Tibial nerve (tissue), 4 donors: ENCODE measurements at places on chromosomes 13 and 19. TPM values are rescaled to one million over a fixed set of nuclear protein-coding genes. Genes with fewer than 3 reads are reported as not detected.

RAB20 gene
- total RNA-seq, result 28.5 TPM

ZGLP1 gene
- total RNA-seq, result 4.5 TPM

GPR183 gene
- total RNA-seq, result 20.4 TPM

ZNF606 gene
- 35.3 TPM for total RNA-seq

KLK3 gene
- total RNA-seq, result not detected

ZNF524 gene
- total RNA-seq, result 24.1 TPM

SLC6A16 gene
- 4.6 TPM for total RNA-seq

CYP4F2 gene
- total RNA-seq, result not detected

RYR1 gene
- total RNA-seq, result 5.7 TPM

FCER2 gene
- not detected for total RNA-seq

OVOL3 gene
- not detected for total RNA-seq

ZNF554 gene
- 5.4 TPM for total RNA-seq

CCDC70 gene
- not detected for total RNA-seq

IZUMO2 gene
- total RNA-seq, result not detected

ZNF90 gene
- 1.5 TPM for total RNA-seq

ANGPTL4 gene
- total RNA-seq, result 52.2 TPM

IGSF23 gene
- total RNA-seq, result not detected

CEACAM7 gene
- total RNA-seq, result not detected

NKPD1 gene
- total RNA-seq, result not detected

MEIOSIN gene
- not detected for total RNA-seq

NXNL1 gene
- total RNA-seq, result not detected

CYP2A7 gene
- total RNA-seq, result not detected

IFNL1 gene
- not detected for total RNA-seq

KLK7 gene
- total RNA-seq, result 0.90 TPM

JAK3 gene
- total RNA-seq, result 1.9 TPM

ZFR2 gene
- not detected for total RNA-seq
